Hematopoietic multipotent progenitor cell treated with erythropoietin and hydrocortisone succinate and interleukin-3 and kit ligand, for 8 days (in vitro differentiated cells): ENCODE measurements at places on chromosomes 6 and 20.
A peak's percentile ranks its signal among the peaks of the same experiment; 100 is the strongest.

- no peak for DNase-seq
Observed at GRCh38 chr6:41355952-41356351, 20.5 kb downstream of the NCR2 start.

GRCh38 chr6:170063851-170064602, 226.9 kb downstream of the DLL1 start:
- no peak for DNase-seq

DNA sequence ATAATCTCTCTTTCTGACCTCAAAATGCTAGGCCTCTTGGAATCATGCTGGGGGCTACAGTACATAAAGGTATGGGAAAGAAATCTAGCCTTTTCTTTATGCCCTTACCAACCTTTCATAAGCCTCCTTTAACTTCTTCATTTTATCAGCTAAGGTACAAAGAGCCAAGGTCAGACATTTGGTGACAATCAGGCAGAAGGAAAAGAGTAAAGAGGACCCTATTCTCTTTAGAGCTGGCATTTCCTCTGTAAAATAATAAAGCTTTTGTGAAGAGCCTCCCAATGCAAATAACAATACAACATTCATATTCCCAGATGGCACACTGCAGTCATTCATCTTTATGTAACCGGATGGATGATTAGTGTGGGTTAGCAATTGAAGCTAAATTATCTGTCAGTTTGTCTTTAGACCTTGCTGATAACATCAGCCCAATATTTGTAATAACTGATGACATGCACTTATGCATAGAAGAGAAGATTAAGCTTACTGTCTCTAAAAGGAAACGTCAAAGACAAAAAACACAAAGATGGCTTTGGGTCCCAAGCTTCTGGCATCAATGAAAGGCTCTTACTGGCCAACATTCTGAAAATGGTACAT, 163.1 kb downstream of the IBTK start:
- no peak for DNase-seq

DNA sequence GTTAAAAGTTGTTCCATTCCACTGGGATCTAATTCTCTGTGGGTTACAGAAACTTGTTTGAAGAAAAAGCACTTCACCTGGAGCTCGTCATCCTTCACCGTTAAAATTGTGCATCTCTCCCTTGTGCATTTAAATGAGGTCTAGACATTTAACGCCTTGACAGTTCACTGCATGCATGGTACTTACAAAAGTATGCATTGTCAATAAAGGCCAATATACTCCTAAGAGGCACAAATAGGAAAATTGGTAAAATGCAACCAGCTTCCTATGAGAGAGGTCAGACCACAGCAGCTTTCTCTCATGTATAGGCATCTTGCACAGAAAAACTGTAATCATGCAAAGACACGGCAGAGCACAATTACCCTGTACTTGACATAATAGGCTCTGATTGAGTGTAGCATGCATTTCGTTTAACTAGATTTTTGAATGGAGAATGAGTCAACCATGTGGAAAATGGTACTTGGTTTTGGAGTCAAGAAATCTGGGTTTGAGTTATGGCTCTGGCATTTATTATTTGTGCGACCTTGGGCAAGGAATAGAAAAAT, 378.5 kb downstream of the RFPL4B start:
- no peak for DNase-seq

DNA sequence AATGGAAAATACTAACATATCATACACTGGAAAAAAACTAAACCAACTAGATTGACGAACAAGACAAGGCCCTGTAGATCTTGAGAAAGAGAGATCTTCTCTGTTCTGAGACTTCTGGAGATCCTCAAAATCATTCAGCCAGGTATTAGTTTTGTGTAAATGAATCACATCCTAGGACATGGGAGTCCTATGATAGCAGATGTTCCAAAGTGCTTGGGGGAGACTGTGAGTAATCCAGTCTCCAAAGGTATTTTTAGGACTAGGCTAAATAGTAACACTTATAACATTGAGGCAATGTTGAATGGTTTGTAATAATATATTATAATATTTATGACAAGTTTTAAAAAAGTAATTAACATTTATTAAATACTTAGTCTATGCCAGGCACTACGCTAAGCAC, 275.0 kb downstream of the BTBD9 start:
- DNase-seq, result no peak

GRCh38 chr6:34731393-34732060, 25.8 kb upstream of the SNRPC start:
- DNase-seq, result no peak

GRCh38 chr6:127266178-127266891, at the start of gene RNF146:
Gene RNF146 (plus strand): TSS chr6:127266864. CDS start chr6:127280339, 13,475 bp downstream.
- peak; percentile 86 for DNase-seq

- DNase-seq, result peak; percentile 47
Observed at GRCh38 chr6:12751694-12752325, 35.2 kb downstream of the PHACTR1 start.

GRCh38 chr6:155223646-155224451, 40.0 kb upstream of the CLDN20 start:
- no peak for DNase-seq

- DNase-seq, result no peak
Observed at GRCh38 chr20:64077876-64078551, 1.3 kb downstream of the RGS19 start.

DNA sequence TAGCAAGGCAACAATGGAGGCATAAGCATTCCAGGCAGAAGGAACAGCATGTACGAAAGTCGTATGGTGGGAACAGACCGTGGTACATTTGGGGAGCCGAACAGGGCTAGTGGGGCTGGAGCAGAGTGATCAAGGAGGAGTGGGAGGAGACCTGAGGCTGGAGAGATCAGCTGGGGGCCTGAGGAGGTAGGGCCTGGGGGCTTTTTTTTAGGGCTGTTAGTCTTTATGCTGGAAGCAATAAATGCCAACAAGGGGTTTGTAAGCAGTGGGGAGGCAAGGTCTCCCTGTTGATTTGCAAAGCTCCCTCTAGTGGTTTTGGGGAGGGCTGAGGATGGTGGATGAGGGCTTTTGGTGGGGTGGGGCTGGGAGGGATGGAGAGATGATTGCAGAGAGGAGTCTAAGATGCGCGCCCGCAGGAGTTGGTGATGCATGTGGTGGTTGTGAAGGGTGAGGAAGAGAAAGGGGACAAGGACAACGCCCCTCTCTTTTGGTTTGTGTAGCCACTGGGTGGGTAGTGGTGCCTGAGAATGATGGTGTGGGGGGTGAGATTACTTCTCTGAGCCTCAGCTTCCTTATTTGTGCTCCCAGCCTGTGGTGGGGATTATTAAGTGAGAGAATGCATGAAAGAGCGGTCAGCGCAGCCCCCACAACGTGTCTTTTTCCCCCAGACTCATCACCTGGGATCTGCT, 74.1 kb upstream of the TOX2 start:
- DNase-seq, result peak; percentile 40

- DNase-seq, result no peak
Observed at GRCh38 chr20:55579802-55580201, 425.5 kb downstream of the CBLN4 start.

GRCh38 chr20:1204113-1204512, 859 bp downstream of the C20orf202 start:
- no peak for DNase-seq

DNA sequence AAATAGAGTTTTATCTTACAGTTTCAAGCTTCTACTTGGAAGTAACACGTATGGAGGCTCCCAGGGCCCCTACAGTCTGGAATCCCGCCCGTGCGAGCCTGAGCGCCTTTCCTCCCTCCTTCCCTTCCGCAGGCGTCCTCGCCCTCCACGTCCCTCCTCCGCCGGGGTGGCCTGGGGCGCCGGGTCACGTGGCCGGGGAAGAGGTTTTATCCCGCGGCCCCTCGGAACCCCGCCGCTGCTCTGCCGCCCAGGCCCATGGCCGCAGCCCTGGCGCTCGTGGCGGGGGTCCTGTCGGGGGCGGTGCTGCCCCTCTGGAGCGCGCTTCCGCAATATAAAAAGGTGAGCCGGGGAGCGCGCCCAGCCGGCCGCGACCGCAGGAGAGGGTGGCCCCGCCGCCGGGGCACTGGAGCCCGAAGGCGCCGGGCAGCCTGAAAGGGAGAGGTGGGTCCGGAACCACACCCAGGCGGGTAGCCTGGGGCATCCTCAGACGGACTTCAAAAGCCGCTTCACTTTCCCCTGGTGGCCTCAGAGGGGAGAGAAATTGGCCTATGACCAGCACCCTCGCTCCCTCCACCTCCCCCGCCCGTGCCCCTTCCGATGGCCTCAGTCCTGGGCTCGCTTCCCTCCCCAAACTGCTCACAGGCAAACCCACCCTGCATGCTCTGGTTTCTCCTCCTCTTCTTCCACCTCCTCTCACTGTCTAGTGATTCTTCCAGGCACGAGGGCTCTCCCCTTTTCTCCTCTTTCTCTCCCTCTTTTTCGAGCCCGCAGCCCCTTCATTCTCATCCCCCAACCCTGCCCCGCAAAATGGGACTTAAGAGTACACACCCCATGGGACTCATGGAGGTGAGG, at the start of gene CLPSL2:
CLPSL2 (plus strand) TSS at position 235 of the 852 bp plus-strand sequence; CDS start at position 256, 21 bp downstream.
- DNase-seq, result no peak

DNA sequence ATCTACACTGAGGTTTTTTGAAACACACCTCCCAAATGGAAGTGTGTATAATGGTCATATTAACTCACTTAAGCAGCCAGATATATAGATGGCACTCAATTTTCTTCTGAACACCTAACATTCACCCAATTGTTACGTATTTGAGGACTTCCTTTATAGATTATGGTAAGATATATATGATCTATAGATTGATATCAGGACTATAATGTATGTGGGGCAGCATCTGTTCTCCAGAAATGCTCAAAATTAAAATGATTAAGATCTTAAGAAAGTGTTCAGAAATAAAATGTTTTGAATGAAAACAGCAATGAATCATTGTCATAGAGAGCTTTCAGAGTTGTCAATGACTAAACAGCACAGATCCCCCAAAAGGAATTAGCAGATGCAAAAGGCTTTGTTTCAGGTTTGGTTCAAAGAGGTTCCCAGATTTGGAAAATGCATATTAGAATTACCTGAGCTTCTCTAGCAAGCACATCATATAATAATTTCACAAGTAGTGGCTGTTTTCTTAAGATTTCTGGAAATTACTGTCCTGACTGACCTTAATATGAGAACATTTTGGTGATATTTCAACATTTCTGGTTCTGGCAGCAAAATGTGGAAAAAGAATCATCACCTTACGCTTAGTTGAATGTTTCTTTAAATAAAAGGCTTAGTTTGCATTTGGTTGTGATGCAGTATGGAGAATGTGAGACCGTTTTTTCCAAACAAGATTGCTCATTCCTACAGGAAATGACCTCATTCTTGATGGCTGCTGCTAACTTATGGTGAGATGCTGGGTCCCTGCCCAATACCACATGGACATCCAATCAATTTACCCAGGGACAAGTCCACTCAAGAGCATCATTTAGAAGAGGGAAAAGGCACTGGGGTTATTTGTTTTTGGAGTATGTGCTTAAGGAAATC, 31.5 kb downstream of the TRAF3IP2 start:
- DNase-seq, result no peak

DNA sequence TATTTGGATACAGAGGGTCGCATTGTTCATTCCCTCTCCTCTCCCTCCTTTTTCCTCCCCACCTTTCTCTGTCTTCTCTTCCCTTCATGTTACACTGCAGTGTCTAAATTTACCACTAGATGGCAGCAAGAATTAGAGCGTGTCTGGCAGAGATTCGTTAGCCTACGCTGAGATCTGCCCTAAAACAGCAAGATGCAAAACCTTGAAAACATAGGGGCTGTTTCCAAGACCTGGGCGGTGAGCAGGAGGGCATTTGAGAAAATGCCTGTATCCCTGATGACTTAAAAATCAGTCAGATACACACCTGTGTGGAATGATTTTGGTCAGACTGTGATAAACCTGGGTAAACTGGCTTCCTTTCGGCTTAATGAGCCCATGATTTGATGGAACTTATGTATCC, 101.5 kb upstream of the ISM1 start:
- peak; percentile 67 for DNase-seq

- no peak for DNase-seq
Observed at GRCh38 chr20:39263076-39263475, 300.9 kb downstream of the DHX35 start.

- peak; percentile 53 for DNase-seq
Observed at GRCh38 chr6:49826743-49827406, 39.5 kb downstream of the CRISP1 start.

DNA sequence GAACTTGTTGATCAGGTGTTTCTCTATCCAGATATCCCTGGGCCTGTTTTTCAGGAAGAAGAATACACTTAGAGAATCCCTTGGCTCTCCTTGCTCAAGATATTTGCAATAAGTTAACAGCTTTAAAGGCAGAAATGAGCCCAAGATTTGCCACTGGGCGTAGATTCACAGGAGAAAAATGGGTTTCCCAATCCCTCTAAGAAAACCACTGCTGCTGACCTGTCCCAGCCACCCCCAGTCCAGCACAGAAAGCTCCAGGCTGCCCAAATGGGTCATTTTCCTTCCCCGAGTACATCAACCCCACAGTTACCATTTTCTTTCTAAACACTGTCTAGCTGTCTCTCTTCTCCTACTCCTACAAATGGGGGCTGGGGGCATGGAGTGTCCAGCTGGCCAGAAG, 67.3 kb downstream of the ANKRD60 start:
- no peak for DNase-seq

- DNase-seq, result no peak
Observed at GRCh38 chr6:14274546-14275492, 157.2 kb downstream of the CD83 start.

DNA sequence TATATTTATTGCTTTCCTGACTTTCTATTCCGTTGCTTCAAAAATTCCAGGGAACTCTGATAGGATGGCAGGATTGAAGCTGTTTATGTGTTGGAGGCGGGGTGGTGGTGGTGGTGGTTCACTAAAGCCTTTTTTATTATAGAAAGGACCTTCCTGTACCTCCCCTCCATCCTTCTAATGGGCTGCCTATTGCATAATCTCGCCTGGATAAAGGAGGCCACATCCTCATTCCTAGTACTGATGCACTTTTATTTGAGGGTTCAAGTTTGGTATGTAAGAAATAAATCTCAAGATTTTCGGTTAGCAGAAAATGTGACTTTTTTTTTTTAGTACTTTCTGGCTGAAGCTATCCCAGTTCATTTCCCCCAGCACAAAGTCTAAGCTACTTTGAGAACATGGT, 18.7 kb upstream of the CTAGE9 start:
- DNase-seq, result no peak

DNA sequence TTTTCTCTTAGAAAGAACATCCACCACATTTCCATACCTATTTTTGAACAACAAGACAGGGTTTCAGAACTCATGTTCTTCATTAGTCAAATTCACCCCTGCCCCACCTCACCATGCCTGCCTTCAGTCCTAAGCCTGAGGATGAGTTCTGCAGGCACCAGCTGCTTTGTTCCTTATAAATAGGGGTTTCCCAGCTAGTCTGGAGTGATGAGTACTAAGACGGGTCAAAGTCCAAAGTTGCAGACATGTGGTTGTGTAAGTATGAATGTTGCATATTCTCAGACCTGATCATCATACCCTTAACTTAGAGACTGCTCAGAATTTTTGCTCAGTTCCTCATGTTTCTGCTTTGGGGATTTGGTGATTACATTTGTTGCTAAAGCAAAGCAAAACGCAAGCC, 257.7 kb upstream of the CDYL start:
- no peak for DNase-seq
